Tibial nerve (tissue), 4 donors: ENCODE measurements at places on chromosomes 1 and 21. TPM values are rescaled to one million over a fixed set of nuclear protein-coding genes. Genes with fewer than 3 reads are reported as not detected.

DNA sequence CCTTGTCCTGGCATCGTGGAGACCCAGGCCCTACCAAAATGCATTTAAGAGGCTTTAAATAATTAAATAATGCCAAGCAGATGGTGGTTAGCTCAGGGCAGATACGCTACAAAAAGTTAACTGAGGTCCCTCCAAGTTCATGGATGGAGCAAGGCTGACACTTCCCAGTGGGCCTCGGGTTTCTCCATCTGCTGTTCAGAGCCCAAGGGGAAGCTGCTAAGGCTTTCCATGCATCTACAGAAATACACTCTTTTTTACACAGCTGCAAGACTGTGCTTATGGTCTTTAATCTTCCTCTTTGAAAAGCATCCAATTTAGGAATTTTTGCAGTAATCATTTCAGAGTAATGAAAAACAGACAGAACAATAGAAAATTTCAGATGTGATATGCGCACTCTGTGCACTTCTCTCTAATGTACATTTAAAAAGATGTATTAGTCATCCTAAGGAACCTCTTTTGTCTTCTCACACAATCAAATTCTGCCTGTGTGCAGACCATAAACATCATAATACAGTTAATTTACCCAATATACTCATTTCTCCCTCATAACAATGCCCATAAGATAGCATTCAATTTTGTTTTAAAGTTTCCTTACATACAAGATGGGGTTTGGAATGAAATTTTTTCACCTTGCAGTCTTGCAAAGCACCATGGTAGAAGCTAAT, 173.2 kb upstream of the ATP1B1 start:
- DNase-seq = no peak
- H3K4me1 ChIP-seq = no peaks in the 10 kb centered on the region
- H3K4me3 ChIP-seq = no peak overlapping the region
- H3K27ac ChIP-seq = no peak overlapping the region
- H3K27me3 ChIP-seq = no peaks in the 10 kb centered on the region

- H3K4me3 ChIP-seq = no peak overlapping the region
- no peak for DNase-seq
- H3K36me3 ChIP-seq = no peaks in the 10 kb centered on the region
- H3K27ac ChIP-seq = no peak overlapping the region
Measured at GRCh38 chr1:21550097-21550496, 40.9 kb downstream of the ALPL start.

GUCA2B gene
- total RNA-seq = not detected

GRCh38 chr1:115222616-115223402, 115.2 kb downstream of the NGF start:
- no peaks in the 10 kb centered on the region for H3K27me3 ChIP-seq
- no peak overlapping the region for H3K27ac ChIP-seq
- H3K4me3 ChIP-seq = no peak overlapping the region
- peaks cover 4% of the 10 kb centered on the region for H3K4me1 ChIP-seq

DNA sequence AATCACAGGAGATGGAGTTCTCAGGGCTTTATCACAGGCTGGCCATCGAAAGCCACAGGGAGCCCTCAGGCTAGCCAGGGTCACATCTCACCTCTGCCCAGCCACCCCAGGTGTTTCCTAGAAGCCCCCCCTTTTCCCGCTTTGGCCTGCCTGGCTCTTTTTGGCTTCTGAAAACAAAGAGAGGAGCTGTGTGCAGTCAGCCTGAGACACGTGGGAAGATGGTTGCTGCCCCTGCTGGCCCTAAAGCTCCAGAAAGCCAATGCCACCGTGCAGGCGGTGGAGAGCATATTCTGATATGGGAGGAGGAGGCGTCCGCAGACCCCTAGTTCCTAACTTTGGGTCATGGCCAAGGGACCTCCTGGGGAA, 18.7 kb upstream of the LBR start:
- peak; percentile 3 for DNase-seq
- no peak overlapping the region for H3K4me3 ChIP-seq
- no peaks in the 10 kb centered on the region for H3K36me3 ChIP-seq
- H3K27me3 ChIP-seq = no peaks in the 10 kb centered on the region

C1QA gene
- total RNA-seq = 189 TPM

DNA sequence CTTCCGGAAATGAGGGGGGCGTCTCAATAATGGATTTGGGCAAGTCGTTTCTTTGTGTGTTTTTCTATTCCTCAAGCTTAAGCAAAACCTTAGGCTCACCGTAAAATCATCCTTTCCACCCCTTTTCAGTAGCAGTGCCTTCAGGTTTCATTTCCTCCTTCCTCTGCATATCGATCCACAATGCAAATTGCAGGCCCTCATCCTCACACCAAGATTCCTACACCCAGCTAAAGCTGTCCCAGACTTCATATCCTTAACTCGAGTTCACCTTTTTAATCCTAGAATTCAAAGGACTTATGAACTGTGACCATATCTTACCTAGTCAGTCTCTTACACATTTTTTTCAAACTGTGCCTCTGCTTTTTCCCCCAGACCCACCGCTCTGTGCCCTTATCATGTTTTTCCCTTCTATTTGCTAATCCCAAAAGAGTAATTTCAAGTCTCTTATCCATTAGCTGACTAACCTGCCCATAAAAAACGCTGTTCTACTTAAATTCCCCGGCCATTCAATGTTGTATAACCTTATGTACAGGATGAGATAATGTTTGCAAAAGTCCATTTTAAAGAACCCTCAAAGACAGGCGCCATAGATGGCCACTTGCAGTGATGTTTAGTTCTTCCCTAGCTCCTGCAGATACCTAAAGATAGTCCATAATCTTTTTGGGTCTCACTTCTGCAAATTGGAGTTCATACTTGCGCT, 1.5 kb downstream of the AKIRIN1 start:
- peak overlapping the region; percentile 92 for H3K27ac ChIP-seq
- H3K4me3 ChIP-seq = peak overlapping the region; percentile 94
- DNase-seq = no peak
- no peaks in the 10 kb centered on the region for H3K36me3 ChIP-seq
- no peaks in the 10 kb centered on the region for H3K27me3 ChIP-seq
